ENCODE measurements at places on chromosomes 2 and 18.

DNA sequence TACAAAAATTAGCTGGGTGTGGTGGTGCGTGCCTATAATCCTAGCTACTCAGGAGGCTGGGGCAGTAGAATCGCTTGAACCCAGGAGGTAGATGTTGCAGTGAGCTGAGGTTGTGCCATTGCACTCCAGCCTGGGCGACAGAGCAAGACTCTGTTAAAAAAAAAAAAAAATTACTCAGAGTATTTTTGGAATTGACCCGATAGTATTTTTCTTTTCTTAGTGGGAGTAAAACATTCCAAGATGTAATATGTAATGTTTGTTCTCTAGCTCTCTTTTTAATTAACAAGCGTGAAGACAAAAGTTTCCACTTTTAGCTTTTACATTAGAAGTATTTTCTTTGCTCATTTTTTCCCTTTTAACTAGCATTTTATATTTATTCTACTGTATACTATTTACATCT lies 12.0 kb upstream of the TMEM18 start:
- DNase-seq: no peak

- DNase-seq: no peak
Measured at GRCh38 chr2:100367163-100367562, 44.9 kb upstream of the LONRF2 start.

DNA sequence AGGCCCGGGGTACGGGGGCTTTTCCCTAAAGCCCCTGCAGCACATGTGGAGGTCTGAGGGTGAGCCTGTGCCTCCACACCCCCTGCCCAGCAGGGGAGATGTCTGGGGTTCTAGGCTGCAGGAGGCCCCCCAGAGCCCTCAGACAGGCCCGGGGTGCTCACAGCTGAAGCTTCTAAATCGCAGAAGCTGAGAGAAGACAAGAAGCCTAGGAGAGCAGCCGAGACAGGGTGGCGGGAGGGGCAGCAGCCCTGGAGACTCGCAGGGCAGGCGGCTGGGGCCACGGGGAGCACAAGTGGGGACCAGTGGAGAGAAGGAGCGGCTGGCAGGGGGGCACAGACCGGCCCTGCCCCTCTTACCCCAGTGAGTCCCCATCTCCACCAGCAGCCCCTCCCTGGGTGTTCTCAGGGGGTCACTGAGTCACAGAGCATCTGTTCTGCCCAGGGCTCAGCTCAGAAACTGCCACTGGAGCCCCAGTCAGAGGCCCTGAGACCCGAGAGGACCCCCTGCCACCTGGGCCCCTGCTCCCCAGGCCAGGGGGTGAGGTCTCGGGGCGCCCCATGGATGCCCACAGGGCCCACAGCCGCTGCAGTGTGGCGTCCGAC lies 26.1 kb downstream of the GPC1 start:
- no peak for DNase-seq

DNA sequence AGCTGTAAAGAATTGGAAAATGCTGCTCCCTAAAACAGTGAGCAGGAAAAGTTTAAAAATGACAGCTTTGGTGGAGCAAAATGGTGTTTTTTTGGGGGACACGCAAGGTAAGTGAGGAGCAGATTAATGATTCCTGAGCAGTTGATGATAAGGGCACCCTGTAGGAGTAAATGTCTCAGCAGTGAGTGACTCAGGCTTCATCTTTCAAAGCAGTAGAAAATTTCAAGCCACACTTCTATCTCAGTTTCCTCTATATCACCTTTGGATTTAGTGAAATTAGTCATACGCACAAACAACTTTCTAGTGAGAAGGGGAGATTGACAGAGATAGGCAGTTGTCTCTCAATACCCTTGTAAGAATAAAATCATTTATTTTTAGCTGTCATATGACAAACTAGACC lies 709.0 kb upstream of the FAM98A start:
- no peak for DNase-seq

DNA sequence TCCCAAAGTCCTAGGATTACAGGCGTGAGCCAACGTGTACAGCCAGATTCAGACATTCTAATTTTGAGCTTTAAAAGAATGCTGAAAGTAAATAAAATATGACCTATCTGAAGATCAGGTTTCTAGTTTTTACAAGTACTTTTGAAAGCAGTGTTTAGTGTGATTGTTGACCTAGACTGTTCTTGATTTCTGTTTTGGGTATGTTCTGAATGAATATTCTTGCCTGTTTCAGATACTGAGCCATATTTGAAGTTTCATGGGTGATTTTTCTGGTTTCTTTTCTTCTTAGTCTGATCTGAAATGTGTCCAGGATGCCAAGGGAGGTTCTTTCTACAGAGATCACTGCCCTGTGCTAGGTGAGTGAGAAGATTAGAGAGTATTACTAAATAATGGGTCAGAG lies 37.2 kb downstream of the MIB1 start:
- no peak for DNase-seq

GRCh38 chr2:134558208-134558830 lies 160.5 kb downstream of the TMEM163 start:
- DNase-seq: no peak
